Amniotic stem cell (primary cell): ENCODE measurements at places on chromosomes 7 and 10.

- no peak for DNase-seq
These were observed 126.3 kb upstream of the NPY start for GRCh38 chr7:24157666-24158065.

GRCh38 chr10:33817605-33818004, 483.1 kb upstream of the NRP1 start:
- no peak for DNase-seq

- DNase-seq, result no peak
These were observed 815 bp downstream of the CCSER2 start for GRCh38 chr10:84329196-84329611.

- DNase-seq, result no peak
These were observed 1456.7 kb upstream of the CELF2 start for GRCh38 chr10:9560976-9561375.

- no peak for DNase-seq
These were observed 99.1 kb upstream of the PDGFA start for GRCh38 chr7:618539-619367.

DNA sequence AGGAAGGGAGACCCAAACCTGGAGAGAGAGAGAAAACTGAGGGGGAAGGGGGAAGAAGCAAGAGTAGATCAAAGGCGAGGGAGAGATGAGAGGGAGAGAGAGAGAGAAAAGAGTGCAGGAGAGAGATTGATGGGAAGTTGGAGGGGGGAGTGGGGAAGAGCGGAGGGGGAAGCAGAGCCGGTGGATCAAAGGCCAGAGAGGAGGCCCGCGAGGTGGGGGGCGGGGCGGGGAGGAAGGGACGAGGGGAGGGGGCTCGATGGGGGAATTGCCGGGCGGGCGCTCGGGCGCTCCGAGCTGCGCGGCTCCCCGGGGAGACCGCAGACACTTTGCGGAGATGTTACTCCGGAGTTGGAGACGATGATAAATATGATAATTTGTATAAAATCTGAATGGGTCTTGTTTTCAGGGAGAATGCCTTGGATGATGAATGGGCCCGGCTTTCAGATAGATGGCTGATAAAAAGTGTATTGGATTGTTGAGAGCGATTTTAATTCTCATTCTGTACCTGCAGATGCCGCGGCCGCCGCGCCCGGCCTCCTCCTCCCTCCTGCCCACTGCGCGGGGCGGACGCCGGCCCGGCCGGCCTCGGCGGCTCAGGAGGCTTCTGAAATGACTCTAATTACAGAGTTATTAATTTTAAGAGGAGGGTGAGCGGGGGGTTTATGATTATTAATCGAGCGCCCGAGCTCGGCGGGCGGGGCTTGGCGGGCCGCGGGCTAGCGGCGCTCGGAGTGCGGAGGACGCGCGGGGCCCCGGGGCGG, 21.4 kb upstream of the PAX2 start:
- no peak for DNase-seq

GRCh38 chr10:8042721-8043568, 11.5 kb upstream of the GATA3 start:
- DNase-seq, result no peak

DNA sequence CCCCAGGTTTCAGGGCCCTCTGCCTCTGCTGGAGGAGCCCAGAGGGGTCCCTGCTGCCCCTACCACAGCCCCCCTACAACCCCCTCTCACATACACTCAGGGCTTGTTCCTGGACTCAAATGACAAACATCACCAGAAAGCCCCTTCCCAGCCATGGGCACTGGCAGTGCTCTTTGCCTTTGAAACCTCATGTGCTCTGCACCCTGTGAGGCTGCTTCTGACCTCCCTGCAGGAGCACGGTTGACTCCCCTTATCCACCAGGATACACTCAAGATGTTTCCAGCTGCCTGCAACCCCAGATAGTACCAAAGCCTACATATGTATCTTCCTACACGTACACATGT, 3.5 kb upstream of the ADIRF start:
- no peak for DNase-seq

GRCh38 chr10:117363028-117363427, 12.2 kb downstream of the PDZD8 start:
- DNase-seq, result no peak

GRCh38 chr10:49094646-49095045, 20.7 kb downstream of the VSTM4 start:
- DNase-seq, result no peak

GRCh38 chr7:38881947-38882684, 26.9 kb downstream of the VPS41 start:
- no peak for DNase-seq

GRCh38 chr7:24715661-24716479, 41.4 kb downstream of the GSDME start:
- DNase-seq, result no peak

- no peak for DNase-seq
These were observed 95.9 kb upstream of the TNRC18 start for GRCh38 chr7:5519515-5519928.

DNA sequence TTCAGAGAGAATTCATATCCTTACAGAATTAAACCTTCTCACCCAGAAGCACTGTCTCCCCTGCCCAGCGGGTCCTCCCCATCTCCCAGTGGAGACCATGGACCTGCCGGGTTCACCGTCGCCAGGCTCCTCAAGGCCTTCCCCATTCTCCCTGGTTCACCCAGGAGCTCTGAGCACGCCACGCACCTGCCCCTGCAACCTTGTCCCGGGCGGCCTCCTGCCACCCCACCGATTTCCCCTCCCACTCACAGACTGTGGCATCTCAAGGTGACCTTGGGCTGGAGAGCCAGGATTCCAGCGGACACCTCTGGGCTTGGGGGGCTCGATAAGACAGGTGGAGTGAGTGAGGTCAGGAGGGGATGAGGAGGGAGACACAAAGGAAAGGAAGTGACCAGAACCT, 135.3 kb downstream of the PTPRN2 start:
- DNase-seq, result no peak

DNA sequence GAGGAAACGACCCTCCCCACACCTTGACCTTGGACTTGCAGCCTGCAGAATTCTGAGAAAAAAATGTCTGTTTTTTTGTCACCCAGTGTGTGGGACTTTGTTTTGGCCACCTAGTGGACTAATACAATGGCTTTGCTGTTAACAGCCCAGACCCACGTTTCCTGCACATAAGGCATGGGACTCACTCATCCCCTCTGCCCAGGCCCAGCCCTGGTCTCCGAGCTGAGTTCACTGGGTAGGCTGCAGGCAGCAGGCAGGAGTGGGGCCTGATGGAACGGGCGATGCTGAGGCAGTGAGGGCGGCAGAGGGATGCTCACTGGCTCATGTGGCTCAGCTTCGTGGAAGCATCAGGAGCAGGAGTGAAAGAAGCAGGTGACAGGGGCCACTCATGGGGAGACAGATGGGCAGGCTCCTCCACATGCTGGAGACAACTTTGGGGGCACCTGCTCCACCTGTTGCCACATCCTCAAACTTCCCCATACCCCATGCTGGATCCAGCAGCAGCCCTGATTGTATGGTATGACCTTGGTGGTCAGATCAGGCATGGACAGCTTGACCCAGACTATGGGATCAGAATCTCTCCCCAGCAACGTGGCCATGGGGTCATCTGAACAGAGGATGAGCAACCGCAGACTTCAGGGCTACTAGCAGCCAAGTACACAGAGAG, 65.8 kb upstream of the ANTXRL start:
- no peak for DNase-seq

DNA sequence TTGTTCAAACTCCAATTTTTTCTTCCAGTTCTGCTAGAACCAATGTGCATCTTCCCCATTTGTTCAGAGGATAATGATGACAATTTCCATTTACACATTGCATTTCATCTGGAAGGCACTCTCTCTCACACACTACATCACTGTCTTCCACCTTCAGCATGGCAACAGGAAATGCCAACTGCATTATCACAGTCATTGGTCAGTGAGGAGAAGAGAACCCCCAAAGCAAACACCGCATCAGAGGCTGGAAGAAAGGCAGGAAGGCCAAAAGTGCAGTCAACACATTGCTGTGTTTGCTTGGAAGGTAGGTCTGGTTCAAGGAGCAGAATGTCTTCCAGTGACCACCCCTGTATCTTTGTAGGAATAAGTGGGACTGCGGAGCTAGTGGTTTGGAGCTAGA, 192.2 kb upstream of the RHOBTB1 start:
- no peak for DNase-seq

DNA sequence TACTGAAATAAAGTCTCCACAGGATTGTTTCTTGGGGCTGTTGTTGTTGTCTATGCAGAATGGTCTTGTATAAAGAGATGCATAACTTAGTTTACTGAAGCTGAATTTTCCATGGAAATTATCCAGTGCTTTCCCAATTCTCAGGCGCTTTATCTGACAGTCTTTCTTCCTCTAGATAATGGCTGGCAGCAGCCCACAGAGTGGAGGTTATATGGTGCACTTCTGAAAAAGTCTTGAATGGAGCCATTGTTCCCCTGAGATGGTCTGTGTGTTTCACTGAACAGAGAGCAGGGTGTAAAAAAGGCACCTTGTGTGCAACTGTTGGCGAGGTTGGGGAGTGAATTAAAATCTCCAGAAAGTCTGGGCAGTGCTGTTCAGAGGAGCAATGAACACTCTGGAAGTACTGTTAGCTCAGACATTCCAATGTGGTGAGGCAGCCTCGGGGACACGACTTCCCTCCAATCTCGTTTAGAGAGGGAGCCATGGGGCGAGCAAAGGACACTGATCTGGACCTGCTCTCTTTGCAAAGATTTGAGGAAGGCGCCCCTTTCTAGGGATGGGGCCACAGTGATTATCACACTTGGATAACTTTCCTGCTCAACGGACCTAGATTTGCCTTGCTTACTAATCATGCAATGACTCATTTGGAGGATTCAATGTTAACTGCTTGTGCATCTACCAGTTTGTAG, 2.0 kb upstream of the PLCE1 start:
- DNase-seq, result peak; percentile 54

GRCh38 chr7:93985101-93985500, 19.1 kb downstream of the BET1 start:
- no peak for DNase-seq

DNA sequence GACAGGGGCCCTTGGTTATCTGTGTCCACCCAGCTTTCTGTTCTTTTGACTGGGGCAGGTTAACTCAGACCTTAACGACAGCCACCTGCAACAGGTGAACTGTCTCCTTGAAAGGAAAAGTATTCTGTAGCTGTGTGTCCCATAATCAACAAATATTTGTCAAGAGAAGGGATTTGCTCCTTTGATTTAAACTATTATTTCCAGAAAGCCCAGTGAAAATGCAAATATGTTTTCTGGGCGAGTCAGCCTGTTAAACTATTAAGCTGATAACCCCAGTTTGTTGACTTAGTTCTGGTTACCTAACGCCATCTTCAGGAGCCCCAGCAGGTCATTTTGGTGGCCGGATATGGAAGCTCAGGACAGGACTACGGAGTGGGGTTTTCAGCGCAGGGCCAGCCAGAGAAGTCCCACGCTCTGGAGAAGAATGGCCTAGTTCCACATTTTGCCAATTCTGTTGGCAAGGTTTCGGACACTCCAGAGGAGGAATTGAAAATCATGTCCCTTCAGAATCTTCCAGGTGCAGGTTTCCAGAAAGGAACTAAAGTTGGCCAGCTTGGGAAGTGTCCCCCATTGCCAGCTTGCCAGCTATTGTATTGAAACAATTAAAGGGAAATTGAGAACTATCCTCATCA, 54.5 kb downstream of the ADRA2A start:
- no peak for DNase-seq

GRCh38 chr10:76547352-76547972, 1090.1 kb downstream of the KCNMA1 start:
- peak; percentile 64 for DNase-seq

DNA sequence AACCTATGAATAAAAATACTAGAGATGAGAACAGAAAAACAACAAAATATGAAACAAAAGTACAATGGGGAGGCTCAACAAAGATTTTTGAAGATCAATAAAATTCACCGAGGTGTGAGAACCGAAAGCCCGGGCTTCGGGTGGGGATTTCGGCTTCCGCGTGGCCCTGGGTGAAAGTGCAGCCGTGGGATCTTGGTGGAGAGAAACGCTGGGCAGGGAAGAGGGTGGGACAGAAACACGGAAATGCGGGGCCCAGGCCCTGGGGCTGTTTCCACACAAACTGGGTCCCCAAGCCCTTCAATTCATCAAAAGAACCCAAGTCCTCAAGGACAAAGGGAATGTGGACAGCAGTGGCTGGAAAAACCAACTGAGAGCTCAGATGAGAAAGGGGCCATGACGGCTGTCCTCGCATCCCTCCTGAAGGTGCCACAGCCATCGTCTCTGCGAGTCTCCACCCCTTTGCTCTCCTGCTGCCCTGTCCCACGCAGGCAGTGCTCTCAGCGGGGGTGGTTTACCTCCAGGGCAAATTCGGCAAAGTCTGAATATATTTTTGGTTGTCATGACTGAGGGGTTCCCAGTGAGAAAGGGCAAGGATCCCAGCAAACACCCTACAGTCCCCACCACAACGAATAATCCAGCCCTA, 19.7 kb downstream of the FOXL3 start:
- DNase-seq, result no peak

DNA sequence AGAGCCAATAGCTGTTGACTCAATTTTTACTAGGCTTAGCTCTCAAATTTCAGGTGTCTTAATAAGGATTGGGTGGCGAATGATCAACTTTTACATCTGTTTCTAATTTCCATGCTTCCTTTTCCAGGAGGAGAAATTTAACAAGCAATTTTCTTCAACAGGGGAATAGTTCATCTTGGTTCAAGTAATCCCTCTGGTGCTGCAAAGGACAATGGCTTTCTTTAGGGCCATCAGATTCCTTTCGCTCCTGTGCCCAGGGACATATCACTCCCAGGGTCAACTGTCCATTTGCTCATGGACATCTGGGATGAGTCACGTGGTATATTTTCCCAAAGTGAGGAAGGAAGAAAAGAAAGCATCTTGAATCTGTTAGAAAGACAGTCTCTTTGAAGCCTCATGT, 313.3 kb downstream of the FRMD4A start:
- DNase-seq, result no peak

GRCh38 chr10:77071001-77071511, 566.6 kb downstream of the KCNMA1 start:
- no peak for DNase-seq

DNA sequence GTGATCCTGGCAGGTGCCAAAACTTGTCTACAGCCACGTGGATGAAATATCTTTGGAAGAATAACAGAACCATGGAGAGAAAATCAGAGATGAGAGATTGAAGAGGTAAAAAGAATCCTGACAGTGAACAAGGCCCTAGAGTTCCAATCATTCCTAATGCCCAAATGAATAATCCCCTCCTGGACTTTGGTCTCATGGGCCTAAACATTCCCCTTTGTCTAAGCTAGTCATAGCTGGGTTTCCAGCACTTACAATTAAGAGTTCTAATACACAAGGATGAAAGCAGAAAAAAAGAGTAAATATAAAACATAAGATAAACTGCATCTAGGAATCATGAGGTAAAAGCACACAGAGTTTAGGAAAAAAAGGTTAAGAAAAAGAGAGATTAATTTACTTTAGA, 40.2 kb downstream of the ARHGAP12 start:
- no peak for DNase-seq

- no peak for DNase-seq
These were observed 21.5 kb downstream of the LRRN3 start for GRCh38 chr7:111112439-111112838.

DNA sequence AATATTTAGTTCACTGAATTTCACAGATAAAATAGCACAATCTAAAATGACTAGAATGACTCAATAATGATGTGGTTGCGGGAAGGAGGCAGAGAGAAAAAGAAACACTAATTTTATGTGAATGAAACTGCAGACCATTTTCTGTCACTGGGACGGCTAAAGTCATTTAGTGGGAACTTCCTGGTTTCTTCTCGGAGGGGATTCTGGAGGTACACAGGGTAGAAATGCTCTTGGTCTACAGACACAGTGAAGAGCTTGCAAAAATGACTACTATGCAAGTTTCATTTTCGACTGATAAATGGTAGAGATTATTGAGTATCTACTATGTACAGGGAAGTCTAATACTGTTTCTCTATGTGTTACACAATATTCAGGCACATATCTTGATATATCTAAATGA, 63.5 kb upstream of the LRRN3 start:
- no peak for DNase-seq
